ENCODE measurements at places on chromosomes 5 and 9. TPM values are rescaled to one million over a fixed set of nuclear protein-coding genes. Genes with fewer than 3 reads are reported as not detected.

The FGFR4 gene
- 0.85 TPM for total RNA-seq

The ANKRD20A1 gene
- 0.21 TPM for total RNA-seq

The MAP1B gene
- 1,059 TPM for total RNA-seq

The ACTBL2 gene
- total RNA-seq, result not detected

The GLIPR2 gene
- 54.4 TPM for total RNA-seq

The PDCD1LG2 gene
- 1.1 TPM for total RNA-seq

The CFAP77 gene
- not detected for total RNA-seq

The ZNF608 gene
- total RNA-seq, result 15.4 TPM

The ZBTB5 gene
- total RNA-seq, result 3.4 TPM

The ROPN1L gene
- not detected for total RNA-seq

The CCDC192 gene
- not detected for total RNA-seq

The OR1Q1 gene
- not detected for total RNA-seq

The ANXA1 gene
- 261 TPM for total RNA-seq

The GOLPH3 gene
- total RNA-seq, result 171 TPM

The NEUROG1 gene
- not detected for total RNA-seq

The C5orf52 gene
- not detected for total RNA-seq

DNA sequence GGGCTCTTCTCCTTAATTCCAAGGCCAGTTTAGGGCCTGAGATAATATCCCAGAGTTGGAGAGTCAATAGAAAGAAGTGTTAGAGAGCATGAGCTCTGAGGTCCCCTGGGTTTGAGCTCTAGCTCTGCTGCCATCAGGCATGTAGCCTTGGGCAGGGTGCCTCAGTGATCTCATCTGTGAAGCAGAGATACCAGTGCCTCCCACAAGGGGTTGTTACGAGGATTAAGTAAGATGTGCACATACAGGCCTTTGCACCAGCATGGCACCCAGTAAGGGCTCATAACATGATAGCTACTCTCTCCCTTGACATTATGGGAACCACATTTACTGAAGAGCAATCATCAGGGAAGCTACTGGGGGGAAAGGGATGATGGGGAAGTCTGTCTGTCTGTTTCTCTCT, 265.7 kb downstream of the HSPA4 start:
- DNase-seq, result no peak

GRCh38 chr9:106324053-106324585, 538.8 kb upstream of the ZNF462 start:
- DNase-seq, result no peak

DNA sequence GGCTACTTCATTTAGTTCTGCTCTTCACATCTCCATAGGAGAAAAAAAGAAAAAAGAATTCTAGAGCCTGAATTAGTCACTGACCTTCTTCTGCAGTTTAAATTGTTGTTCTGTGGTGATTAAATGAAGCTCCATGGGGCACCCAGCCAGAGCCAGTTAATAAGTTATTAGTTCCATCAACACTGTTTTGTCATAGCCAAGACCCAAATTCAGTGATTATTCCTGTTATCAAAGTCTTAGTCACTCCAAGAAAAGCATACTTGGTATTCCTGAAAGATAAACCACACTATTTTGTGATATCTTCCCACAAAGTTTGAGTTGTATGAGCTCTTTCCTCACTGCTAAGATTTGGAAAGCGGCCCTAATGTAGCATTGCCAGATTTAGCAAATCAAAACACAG, 134.8 kb upstream of the RGMB start:
- no peak for DNase-seq

DNA sequence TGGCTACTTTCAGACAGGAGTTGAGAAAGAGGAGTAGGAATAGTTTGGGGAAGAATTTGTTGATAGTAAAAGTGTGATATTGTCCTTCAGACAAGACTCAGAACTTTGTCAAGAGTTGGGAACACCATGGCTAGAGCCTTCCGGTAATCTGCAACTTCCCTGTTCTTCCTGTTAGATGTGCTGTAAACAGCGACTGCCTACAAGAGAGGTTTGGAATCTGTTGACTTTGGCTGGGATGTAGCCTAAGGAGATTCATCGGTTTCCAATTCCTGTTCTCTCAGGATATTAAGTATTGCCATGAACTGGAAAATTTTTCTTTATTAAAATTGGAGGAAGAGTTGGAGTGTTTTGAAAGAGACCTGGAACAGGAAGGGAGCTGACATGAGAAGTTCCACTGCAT, 43.9 kb downstream of the ARHGAP26 start:
- no peak for DNase-seq

- no peak for DNase-seq
These were observed 248.1 kb upstream of the NREP start for GRCh38 chr5:112004867-112005622.

- DNase-seq, result no peak
These were observed 1.9 kb downstream of the DIPK1B start for GRCh38 chr9:136714096-136714892.

DNA sequence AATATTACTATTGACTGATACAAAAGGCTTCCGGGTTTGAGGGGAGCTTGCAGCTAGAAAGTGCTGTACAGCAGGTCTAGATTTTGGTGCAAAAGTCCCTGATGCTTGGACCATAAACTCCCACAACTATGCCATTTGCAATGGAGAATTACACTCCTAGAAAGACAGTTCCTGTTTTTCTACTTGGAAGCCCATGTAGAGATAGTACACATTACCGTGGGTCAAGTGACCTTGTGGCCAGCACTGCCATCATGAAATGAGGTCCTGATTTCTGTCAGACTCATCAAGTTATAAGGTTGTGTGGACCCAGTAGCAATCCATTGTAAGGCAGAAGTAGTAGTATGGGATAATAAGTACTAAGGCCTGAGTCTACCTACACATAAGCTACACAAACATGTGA, 42.8 kb upstream of the TNFSF8 start:
- no peak for DNase-seq

GRCh38 chr5:135944967-135945560, 9.7 kb downstream of the LECT2 start:
- no peak for DNase-seq

DNA sequence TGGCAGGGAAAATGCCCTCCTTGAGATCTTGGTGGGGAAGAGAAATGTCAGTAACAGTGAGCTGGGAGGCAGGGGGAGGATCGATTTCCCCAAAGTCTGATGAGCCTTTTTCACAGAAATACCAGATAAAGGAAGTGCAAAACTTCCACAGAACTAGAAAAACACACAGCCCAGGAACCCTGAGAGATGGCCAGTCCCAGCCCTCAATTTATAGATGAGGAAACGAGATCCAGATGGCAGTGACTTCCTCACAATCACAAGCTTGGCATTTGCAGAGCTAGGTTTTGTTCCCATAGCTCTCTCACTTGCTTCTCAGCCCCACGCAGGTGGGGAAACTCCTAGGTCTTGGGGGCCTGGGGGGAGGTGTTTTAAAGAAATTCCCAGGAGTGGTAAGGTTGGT, 3.8 kb upstream of the GGTA1 start:
- DNase-seq, result no peak

DNA sequence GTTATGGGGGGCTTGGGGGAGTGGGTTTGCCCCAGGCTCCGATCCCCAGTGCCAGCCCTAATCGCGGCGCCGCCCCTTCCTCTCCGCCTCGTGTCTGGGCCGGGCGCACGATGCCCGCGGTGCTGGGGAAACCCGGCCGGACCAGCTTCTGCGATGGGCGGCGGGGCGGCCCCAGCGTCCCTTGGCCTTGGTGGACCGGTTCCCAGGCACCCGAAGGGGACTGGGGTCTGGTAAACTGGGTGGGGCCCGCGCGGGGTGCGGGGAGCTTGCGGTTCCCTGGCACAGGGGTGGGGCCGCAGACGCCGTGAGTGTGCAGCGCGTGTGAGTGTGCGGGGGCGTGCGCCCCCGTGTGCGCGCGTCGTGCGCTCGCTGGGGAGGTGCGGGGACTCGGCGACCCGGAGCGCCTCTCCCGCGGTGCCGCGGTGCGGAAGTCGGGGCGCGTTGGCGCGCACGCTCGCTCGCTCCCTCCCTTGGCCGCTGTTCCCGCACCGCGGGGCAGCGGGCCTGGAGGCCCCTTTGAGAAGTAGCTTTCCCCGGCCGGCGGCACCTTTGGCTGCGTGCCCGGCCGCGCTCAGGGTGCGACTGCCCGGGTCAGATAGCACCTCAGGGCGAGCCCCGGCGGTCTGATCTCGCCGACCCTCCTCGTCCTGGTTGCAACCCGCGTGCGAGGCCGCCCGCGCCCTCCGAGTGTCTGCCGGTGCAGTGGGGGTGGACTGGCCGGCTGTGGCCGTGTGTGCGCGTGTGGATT, 568 bp downstream of the MACIR start:
- DNase-seq, result no peak

- no peak for DNase-seq
These were observed 13.4 kb upstream of the GAPT start for GRCh38 chr5:58477760-58478376.

- no peak for DNase-seq
These were observed 34.0 kb downstream of the KIAA1958 start for GRCh38 chr9:112520656-112521055.

DNA sequence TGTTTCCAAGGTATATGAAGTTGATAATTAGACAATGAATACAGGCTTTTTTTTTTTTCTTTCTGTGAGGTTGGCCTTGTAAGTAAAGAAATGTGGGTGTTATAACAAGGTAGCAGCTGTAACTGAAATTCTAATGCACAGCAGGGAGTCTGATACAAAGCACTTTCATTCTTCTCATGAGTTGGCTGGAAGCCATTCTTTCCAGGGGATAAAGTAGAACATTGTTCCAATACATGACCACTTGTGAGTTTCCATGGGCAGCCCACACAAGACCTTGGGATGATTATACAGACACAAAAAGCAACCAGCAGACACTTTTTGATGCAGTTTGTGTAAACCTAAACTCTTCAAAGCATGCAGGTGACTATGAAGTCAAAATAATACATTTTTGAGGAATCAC, 1785.9 kb upstream of the WWC1 start:
- DNase-seq, result no peak

DNA sequence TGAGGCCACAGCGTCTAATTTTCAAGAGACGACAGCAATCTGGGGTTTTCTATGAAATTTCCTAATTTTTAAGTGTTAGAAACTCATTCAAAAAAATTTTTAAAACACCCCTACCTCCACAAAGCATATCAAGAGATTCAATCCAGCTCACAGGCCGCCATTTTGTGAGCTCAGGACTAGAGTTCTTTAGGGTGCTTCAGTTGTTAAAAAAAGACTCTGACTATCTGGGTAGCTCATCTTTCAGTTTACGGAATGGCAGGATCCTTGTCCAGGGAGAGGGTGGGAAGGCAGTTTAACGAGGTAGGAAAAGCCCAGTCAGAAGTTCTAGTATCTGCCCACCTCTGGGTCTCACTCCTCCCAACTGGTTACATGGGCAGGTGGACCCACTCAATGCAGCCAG, 43.1 kb downstream of the CAMK2A start:
- no peak for DNase-seq

GRCh38 chr5:164636456-164636855, 1131.0 kb downstream of the MAT2B start:
- DNase-seq, result no peak

GRCh38 chr9:37715991-37716505, 37.6 kb upstream of the TRMT10B start:
- no peak for DNase-seq

DNA sequence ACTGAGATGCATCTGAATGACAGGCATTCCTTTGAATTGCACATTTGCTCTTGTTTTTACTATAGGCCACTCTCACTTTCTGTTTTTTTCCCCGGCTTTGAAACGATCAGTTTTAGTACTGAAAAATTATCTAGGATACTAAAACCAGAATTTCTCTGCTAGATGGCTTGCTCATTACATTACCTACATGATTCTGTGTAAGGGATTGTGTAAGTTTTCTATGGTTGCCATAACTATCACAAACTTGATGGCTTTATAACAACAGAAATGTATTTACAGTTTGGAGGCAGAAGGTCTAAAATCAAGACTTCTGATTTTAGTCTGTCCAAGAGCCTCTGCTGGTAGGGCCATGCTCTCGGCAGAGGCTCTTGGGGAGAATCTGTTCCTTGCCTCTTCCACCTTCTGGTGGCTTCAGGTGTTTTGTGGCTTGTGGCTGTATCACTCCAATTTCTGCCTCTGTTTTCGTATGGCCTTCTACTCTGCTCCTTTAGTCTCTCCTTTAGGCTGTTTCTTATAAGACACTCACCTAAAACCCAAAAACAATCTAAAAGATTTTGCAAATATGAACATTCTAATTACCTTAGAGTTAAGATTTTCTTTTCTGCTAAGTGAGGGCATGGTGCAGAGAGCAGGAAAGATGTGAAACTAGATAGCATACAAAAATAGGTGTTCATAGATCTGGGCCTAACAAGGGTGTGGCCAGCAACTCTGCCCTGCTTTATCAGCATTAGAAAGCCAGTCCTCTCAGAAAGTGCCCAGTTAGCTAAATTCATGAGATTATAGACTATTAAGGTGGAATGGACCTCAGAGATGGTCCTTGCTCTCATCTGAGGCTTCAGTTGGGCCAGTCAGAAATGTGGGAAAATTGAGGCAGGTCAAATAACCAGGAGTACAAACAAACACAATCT, 93.3 kb upstream of the CDKN2B start:
- DNase-seq, result no peak

GRCh38 chr5:39714036-39714698, 289.4 kb upstream of the DAB2 start:
- no peak for DNase-seq

- DNase-seq, result no peak
These were observed 633.0 kb downstream of the LRRC70 start for GRCh38 chr5:63211448-63212132.

- DNase-seq, result no peak
These were observed 24.2 kb upstream of the MACIR start for GRCh38 chr5:103234239-103234975.

DNA sequence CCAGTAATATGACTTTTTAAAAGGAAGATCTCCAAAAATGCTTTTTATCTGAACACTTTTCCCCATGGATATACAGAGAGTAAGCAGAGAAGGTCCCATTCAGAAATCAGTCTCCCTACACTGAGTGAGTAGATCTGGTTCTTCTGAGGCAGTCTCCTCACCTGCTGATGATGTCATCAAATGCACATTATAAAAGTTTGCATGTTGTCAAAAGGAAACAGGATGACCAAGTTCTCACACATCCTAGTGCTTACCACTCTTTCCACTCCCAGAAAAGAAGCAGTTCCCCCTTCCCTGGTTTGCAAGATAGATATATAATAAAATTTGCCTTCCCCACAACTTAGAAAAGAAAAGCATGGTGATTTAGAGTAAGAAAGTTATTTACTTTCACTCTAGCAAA, 180.5 kb downstream of the RAB3C start:
- DNase-seq, result no peak

- DNase-seq, result no peak
These were observed 117.4 kb upstream of the GPR151 start for GRCh38 chr5:146633323-146633764.

DNA sequence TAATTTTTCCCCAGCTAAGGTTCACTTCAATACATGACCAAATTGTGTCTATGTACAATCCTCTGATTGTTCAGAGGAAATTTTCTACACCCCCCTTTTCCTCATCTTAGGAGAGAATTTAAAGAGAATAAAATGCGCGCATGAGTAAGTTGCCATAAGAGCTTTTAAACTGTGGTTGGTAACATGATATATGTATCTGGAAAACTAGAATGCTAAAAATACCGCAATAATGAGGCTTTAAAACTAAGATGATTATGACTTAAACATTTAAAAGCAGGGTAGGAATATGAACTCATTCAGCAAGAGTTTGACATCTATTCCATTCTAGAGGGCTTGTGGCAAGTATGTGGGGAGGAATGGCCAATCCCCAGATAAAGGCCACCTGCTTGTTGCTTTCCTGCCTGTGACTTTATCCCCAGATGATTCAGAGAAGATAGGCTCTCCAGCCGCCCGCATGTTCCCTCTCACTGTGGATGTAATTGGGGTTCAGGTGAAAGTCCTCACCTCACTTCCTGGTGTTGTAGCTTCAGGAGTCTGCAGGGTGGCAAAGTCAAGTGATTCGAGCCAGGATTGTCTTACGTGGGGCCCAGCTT, 26.5 kb upstream of the BASP1 start:
- no peak for DNase-seq
